ENCODE measurements at places on chromosomes 5 and 9.

DNA sequence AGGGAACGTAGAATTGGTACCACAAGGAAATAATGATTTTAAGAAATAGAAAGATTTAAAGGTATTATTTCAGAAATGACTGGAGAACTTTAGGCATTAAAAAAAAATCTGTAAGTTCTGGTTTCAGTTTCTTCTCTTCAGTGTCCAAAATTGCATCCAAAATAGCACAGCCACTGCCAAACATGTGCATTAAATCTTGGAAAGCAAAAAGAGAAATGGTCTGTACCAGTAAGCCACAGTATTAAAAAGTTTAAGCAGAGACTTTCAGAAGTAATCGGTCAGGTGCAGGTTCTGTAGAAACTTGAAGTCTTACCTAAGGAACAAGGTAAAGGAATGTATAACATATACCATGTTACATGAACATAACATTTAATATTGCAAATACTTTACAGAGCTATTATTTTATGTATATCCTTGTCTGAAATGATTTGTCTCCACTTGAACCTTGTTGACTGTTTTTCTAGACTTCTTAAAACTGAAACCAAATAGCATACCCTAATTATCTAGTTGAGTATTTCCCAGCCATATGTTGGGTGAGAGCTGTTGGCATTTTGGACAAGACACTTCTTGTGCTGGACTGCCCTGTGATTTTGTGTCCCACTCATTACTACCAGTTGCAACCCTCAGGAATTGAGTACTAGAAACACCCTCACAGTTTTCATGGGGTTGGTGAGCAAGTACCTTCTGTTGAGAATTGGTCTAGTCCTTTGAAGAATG lies 32.1 kb downstream of the NIPBL start:
- no peak for DNase-seq

DNA sequence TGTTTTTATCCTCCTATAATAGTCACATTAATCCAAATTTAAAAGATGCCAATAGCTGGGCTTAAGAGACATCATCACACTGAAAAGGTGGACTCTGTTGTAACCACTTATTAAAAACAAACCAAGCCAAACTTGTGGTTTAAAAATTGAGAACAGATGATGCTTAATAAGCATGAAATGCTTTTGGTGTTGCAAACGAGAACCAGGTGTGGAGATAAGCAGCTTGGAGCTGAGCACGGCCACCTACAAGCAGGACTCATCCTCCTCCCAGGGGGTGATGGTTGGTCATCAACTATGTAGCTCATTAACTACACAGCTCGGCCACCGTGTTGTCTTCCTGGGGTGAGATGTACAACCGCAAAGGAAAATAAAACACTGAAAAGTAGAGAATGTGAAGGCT lies 154.4 kb downstream of the NPR3 start:
- no peak for DNase-seq

- no peak for DNase-seq
Measured at GRCh38 chr9:34771007-34771406, 61.1 kb upstream of the CCL21 start.

DNA sequence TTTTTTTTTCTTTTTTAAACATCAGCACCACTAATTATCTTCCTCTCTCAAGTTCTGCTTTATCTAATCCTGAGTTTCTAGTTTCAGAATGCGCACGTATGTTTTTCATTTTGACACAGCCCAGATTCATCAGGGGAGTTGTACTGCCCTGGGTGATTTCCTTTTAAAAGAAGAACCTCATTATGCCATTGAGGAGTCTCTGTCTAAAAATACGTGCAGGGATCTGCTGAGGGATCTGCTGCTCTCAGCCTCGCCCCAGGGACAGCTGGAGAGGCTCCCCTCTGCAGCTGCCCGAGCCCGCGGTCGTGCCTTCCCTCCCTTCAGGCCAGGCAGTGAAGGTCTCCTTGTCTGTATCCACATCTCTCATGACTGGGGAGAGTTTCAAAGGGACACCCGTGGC lies 273.1 kb downstream of the ARHGEF28 start:
- no peak for DNase-seq

DNA sequence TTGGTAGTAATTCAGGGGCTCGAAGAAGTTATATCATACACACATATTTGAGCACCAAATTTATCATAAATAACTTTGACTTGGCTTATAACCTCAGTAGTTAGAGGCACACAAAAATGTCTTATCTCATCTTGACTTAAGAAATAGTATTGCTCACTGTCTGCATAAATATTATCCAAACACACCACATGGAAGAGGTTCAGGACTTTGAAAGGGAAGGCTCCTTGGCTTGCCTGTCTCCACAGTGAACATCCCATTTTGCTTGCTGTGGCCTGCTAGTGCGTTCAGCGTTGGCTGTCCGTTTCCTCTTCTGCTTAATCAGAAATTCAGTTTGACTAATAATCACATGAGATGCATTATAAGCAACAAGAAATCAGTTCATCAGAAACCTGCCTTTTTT lies 13.9 kb downstream of the GRXCR2 start:
- DNase-seq = no peak

GRCh38 chr9:38294220-38294960 lies 98.1 kb upstream of the ALDH1B1 start:
- DNase-seq = no peak

DNA sequence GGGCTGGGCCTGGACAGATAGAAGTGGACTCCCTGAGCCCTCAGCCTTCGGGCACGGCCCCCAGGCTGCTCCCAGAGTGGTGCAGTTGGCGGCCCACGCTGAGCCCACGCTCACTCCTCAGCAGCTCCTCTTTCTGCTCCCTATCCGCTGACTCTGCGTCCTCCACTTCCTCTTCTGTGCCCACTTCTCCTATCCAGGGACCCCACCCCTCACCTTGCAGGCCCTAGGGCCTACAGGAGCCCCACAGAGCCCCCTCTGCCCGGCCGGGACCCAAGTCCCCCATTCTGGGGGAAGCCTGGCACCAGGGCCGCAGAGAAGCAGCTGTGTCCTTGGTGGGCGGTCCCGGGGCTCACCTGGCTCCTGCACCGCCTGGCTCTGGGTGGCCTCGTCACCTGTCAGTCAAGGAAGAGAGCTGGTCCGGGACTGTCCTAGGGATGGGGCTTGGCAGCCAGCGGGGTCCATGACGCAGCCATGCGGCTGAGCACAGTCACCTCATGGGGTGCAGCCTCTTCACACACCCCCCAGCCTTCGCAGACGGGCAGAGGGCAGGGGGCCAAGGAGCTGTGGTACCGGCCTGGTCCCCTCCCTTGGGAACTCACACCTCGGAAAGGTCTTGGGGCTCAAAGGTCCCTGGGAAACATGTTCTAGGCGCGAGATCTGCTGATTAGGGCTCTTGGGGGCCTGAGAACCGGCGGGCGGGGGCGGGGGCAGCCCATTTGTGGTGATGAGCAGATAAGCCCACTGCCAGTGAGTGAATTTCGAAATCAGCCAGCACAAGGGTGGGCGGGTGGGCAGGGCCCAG lies 5.4 kb upstream of the NRARP start:
- DNase-seq = no peak

DNA sequence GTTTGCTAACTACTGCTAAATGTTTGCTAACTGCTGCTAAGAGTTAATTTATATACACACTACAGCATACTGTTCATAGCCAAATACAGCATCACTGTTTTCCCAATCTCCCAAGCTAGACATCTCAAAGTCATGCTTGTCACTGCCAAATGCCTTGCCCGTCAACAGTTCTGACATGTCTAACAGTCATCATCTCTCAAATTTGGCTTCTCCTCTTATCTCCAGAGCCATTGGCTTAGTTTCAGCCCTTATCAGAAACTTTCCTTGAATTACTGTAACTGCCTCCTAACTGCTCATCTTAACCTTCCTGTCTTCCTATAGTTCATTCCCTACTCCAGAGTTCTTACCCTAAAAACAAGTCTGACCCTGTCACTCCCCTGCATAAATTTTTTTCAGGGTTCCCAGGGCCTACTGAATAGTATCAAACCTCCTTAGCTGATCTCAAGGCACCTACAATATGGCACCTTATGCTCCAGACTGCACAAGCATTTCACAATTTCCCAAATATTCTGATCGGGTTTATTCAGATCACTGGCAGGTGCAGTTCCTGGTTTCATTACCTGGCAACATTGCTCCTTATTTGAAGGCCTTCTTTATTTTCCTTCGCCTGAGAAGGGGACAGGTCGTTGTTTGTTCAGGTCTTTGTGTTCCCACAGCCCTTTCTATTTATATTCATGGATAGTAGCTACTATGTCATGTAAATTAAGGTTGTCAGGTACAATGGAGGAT lies 55.9 kb upstream of the ANKRD55 start:
- no peak for DNase-seq

DNA sequence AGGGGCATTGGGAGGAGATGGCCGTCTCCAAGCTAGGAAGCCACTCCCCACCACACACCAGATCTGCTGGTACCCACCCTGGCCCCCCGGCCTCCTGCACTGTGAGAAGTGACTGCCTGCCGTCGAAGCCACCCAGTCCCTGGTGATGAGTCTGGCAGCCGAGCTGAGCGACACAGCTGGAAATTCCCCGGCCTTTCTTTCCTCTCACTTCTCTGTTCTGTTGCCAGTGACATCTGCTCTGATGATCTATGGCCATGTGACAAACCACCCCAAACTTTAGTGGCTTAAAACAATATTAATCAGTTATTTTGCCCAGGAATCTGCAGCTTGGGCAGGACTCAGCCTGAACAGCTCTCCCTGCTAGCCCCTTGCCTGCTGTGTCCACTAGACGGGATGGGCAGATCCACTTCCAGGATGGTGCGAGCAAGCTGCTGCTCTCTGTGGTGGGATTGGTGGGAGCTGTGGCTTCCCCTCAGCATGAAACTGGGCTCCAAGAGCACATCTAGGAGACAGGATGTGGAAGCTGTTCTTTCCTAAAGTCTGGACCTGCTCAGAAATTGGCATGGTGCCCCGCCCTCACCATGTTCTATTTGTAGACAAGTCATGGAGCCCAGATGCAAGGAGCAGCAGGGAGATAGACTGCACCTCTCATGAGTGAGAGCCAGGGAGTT lies 211.2 kb downstream of the GADD45G start:
- no peak for DNase-seq

DNA sequence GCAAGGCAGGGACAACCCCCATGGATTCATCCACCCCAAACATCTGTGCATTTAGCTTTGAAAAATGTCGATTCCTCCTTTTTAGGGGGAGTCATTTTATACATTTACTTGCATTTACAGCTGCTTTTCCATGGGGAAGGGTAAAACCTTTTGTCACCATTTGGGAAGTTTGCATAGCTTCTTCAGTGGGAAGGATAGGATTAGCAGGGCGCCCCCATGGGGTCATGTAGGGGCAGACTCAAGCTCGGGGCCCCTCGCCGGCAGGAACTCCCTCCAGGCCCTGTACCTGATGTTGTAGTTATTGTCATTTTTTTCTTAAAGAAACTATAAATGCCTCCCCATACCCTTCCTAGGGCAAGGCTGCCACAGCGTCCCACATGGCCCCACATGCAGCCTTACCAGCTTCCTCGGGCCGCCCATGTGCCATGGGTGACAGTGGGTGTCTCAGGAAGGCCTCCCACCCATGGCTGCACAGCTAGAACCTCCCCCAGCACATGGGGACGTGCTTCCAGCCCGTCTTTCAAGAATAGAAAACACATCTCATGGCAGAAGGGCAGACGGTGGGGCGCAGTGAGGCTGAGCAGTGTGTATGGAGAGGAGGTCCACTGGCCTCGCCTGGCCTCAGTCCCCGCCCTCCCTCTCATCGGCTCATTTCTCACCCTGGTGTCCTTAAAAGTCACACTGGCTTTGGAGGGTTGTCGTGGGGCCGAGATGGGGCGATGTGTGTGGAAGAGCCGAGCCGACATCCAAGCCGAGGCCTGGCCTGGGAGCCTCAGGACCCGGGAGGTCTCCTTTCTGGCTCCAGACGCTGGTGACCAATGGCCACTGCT lies 76.1 kb upstream of the OTULINL start:
- DNase-seq = no peak

GRCh38 chr9:123048748-123049147 lies 15.3 kb downstream of the GPR21 start:
- DNase-seq = no peak

- no peak for DNase-seq
Measured at GRCh38 chr5:84069608-84070179, 315.0 kb downstream of the EDIL3 start.

DNA sequence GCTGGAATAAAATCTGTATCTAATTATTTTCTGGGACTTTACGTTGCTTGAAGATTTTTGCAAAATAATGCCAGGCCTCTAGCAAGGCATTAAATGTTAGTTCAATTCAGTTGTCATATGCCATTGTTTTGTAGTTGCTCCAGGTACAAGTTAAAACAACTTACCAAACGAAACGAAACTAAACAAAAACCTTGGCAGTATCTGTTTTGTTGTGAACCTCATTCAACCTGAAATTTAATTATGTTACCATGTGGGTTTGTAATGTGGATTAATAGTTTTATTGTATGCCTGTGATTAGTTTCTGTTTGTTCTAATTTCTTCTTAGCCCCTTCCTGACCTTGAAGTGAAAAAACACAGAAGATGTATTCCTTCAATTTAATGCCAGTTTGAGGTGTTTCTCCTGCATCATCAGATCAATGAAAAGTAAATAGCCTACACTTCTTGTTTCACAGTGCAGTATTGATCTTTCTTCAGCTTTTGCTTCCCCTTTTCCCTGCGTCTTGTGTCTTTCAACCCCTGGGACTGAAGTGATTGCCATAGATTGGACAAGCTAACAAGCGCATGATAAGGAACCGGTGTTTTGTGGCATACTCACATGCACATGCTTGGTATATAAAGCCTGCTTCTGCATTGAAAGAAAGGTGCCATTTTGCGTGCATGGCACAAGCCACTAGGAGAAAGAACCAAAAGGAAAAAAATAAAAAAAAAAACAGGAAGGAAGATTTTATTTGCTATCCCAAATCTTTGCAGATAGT lies 699.0 kb upstream of the ARRDC3 start:
- DNase-seq = no peak

DNA sequence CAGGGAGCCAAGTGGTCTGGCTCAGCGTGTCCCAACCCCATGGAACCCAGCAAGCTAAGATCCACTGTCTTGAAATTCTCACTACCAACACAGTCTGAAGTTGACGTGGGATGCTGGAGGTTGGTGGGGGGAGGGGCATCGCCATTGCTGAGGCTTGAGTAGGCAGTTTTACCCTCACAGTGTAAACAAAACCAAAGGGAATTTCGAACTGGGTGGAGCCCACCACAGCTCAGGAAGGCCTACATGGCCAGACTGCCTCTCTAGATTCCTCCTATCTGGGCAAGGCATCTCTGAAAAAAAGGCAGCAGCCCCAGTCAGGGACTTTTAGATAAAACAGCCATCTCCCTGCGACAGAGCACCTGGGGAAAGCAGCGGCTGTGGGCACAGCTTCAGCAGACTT lies 17.1 kb upstream of the FBXL17 start:
- no peak for DNase-seq

GRCh38 chr9:130387398-130387797 lies 57.4 kb upstream of the ASS1 start:
- DNase-seq = no peak
